ENCODE measurements at places on chromosomes 7 and 10.

- DNase-seq = no peak
Observed at GRCh38 chr7:44505595-44505994, 15.1 kb upstream of the NUDCD3 start.

GRCh38 chr7:149409895-149410294, 51.0 kb downstream of the ZNF777 start:
- no peak for DNase-seq

DNA sequence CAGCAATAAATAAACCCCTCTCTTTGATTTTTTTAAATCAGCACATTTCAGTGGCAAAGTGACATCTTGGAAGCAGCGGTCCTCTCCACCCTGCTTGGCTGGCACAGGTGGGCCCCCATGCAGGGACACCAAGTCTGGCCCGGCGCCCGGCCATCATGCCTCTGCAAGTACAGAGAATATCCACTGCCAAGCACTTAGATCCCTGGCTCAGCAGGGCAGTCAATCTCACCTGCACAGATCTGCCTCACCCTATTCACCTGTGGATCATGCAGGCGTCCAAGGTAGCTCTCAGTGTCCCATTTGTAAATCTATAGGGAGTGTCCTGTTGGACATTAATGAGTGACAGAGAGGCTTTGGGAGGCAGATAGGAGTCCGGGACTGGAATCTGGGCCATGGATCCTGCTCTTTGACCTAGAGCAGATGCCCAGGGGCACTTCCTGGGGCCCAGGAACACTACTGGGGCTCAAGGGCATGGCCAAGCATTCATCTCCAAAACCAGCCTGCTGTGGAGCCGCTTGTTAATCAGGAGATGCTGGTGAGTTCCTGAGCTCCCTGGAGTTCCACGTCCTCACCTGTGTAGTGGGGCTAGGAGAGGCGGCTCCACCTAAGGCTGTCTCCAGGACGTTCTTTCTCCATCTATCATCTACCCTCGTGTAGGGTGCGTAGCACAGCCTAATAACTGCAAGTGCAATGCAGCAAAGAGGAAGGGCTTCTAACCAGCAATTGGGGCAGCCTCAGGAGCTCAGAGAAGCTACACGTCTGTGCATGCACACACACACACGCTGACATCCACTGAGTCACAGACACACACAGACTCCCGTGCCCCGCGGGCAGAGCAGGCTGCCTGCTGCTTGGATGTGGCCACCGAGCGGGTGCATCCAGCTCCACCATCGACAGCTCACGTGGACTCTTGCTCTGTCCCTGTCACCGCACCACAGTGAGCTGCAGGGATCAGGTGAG, 123.6 kb downstream of the OAT start:
- no peak for DNase-seq

DNA sequence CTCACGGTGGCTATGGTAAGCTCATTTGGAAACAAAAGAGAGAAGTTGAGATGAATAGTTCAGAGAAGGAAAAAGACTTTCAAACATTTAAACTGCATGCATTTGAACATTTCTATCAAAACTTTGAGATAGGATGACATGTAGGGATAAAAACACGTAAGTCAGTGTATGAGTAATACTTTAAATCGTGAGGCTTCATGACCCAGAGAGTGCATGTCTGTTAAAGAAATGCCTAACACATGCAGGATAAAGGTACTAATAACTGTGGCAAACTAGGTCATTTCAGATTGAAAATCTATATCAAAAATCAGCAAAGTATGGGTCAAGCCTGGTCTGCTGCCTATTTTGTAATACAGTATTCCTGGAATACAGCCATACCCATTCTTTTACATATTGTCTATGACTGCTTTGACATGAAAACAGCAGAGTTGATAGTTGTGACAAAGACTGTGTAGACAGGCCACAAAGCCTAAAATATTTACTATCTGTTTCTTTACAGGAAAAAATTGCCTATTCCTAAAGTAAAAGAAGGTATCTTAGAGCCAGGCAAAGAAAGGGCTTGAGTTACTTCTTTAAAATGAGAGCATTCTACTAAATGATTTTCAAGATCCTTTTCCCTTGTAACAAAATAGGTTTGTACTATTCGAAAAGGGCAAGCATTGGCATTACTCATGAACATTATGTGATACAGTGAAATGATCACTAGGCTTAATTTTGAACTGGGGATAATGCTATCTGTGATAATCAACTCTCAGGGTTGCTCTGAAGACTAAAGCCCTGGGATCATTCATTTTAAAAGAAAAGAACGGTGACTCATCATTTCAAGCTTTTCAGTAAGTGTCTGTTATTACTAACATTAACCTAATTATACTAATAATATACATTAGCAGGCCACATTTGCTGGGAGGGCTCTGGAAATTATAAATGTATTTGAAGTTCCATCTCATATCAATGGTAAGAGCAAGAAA, 185.9 kb downstream of the CRPPA start:
- no peak for DNase-seq

DNA sequence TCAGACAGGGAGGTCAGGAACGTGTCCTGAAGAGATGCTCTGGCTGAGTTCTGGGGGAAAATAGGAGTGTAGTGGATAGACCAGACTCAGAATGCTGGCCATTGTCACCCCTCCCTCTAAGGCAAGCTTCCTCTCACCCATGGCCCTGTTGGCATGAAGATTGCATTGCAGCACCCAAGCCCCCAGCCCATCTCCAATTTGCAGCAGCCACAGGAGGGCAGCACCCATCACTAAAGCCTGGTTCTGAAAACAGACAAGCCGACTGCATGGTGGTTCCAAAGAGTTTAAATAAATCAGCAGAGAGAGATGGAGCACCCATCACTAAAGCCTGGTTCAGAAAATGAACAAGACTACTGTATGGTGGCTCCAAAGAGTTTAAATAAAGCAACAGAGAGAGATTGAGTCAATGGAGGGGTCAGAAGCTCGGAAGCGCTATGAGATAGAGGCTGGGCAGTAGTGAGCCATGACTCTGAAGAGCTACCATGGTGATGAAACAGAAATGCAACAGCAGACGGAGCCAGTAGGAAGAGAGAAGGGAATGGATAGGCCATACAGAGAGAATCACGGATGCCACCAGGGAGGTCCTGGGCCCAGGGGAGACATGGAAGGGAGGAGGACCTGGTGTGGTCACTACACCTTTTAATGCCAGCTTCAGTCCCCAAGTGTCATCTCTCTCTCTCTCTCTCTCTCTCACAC, 237.9 kb upstream of the MYO3A start:
- no peak for DNase-seq

GRCh38 chr7:2566890-2567678, 8.3 kb downstream of the IQCE start:
- DNase-seq = no peak

DNA sequence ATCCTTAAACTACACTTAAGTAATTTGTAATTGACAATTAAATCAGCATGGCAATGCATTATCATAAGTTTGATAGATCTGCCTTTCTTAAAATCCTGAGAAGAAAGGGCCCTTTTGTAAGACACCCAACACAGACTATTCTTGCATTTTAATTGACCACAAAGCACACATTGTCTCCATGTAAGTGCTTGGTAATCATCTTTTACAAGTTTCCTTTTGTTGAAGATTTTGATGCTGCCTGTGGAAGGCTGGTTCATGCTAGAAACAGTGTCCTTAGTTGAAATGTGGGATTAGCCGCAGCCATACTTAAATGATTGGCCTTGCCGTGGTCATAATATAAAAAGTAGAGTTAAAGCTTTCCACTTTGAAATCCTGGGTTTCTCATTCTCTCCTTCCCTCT, 32.3 kb upstream of the CELF2 start:
- no peak for DNase-seq

DNA sequence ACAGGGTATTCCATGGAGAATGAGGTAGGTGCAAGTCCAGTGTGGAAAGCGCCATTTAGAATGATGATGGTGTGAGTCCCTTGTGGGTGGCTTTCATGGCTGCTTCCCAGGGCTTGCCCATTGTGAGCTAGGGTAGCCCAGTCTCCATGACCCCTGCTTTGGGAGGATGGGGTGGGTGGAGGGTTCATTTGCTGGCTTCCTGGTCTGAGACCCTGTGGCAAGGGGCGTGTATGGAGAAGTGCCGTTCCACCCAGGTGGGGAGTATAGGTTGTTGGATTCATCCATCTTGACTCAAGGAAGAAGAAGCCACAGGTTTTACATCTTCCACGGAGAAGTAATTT, 27.7 kb downstream of the CCM2 start:
- DNase-seq = no peak

DNA sequence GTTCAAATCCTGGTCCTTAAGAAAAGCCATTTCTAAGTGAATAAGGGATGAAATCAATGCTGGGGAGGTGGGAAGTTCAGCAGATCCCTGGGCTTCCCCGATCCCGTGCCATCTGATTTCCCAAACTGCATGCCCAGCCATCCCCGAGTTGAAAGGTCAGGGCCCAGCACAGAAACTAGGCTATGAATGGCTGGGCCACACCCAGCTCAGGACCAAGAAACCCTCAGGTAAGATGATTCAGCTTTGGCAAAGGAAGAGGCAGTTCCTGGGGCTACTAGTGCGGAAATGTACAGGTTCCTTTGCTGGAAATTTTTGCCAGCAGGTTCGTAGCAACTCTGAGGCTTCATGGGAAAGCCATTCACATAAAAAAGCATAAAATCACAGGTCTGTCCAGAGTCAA, 182.7 kb downstream of the FAM107B start:
- no peak for DNase-seq

DNA sequence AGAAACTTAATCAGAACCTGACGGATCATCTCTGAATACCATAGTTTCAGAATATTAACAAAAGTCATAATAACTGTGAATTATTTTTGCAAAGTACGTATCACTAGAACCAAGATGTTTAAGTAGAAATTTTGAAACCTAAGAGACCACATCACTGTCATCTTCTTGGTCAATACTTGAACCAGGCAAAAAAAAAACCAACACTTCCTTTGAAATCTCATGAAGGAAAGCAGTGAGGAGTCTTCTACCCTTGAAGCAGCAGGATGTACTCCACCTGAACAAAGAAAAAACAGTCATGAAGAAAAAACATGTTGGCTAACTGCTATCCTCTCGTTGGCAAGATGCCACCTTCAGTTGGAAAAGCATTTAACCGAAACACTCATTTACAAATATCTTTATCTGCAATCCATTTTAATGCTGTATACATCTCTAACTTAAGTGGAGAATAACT, 82.4 kb downstream of the SRPK2 start:
- no peak for DNase-seq

- DNase-seq = no peak
Observed at GRCh38 chr7:151488096-151488495, 31.6 kb downstream of the RHEB start.

- no peak for DNase-seq
Observed at GRCh38 chr7:12490107-12490688, 80.3 kb upstream of the SCIN start.

- DNase-seq = no peak
Observed at GRCh38 chr7:157370742-157371141, 33.9 kb downstream of the DNAJB6 start.

- DNase-seq = peak; percentile 67
Observed at GRCh38 chr10:32332299-32332750, 14.6 kb downstream of the EPC1 start.

- peak; percentile 23 for DNase-seq
Observed at GRCh38 chr10:6035101-6035834, 26.9 kb downstream of the IL2RA start.

DNA sequence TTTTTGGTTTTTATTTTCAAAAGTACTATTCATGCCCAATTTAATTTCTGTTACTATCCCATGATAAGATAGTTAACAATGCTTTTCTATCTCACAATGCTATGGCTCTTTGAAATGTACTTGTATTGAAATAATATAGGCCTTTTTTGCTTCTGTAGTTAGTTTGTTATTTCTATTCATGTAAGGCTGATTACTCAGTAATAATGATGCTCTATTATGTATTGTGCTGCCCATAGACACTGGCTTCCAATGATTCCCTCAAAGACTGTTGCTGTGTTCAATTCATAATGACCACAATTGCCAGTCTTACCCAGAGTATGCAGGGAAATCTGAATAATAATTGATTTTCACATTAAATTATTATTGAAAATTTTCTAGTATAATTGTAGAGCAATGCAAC, 155.5 kb upstream of the POT1 start:
- DNase-seq = no peak

- DNase-seq = no peak
Observed at GRCh38 chr10:72449941-72450441, 95.3 kb upstream of the DNAJB12 start.

GRCh38 chr7:116788572-116789197, 73.7 kb upstream of the CAPZA2 start:
- no peak for DNase-seq

DNA sequence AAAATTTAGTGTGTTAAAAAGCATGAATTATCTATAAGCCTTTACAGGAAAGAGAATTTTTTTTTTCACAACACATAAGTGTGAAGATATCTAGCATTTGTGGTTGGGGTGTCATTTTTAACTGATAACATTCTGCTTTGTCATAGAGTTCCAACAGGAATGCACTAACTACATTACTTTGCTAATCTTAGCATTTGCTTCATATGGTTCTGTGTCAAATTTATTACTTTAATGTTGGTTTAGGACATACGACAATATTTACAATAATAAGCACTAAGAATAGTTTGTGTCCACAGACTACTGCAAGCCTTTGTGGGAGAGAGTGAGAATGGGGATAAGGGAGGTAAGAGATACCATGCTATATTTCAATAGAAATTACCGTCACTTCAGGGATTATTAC, 40.6 kb upstream of the MAGI2 start:
- DNase-seq = no peak

- DNase-seq = no peak
Observed at GRCh38 chr7:30154111-30154587, 19.4 kb downstream of the MTURN start.

DNA sequence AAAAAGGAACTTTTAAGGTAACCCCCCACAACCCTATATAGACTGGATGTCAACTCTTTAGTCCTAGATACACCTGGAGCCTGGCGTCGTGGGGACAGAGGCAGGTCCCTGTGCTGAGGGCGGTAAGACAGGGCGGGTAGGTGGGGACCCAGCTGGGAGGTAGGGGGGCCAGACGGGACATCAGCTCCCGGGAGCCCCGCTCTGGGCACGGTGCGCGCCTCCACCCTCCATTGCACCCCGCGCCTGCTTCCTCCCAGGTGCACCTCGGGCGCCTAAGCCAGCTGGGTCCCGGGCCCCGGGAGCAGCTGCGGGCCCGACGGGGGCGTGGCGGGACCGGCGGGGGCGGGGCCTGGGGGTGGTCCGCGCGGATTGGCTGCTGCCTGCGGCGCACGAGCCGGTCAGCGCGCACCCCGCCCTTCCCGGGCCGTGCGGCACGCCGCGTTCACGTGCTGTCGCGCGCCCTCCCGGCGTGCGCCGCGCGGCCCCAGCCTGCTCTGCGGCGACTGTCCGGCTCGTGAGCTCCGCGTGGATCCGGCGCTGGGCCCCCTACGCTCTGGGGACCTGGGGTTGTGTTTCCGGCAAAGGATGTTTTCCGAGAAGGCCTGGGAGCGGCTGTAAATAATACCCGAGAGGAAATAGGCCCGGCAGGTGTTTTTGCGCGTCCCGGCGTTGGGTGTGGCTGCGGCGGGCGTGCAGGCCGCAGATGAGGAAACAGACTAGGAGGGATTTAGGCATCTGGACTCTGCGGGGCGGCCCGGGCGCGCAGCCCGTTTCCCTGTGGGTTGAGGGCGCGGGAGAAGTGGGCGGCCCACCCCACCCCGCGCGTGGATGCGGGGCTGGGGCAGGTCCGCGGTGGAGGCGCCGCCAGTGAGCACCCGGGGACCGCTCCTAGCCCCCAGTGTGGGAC, 39.1 kb upstream of the PFKFB3 start:
- DNase-seq = peak; percentile 94

GRCh38 chr7:95476072-95476847, 9.5 kb upstream of the ASB4 start:
- no peak for DNase-seq

GRCh38 chr10:61140765-61141392, 196.9 kb upstream of the RHOBTB1 start:
- DNase-seq = no peak

All from stimulated activated CD4-positive, alpha-beta T cell treated with anti-CD3 and anti-CD28 coated beads, Interleukin-2, amount 100 ng/mL, for 24 hours (primary cell).